GM23248 (cell line): ENCODE measurements at places on chromosomes 1 and 21. TPM values are rescaled to one million over a fixed set of nuclear protein-coding genes. Genes with fewer than 3 reads are reported as not detected.

- no peak for DNase-seq
Observed at GRCh38 chr1:178953034-178953433, 72.7 kb upstream of the FAM20B start.

GRCh38 chr1:217106231-217106901, 383.1 kb upstream of the ESRRG start:
- DNase-seq = no peak

The DDR2 gene
- total RNA-seq = 194 and 196 TPM in 2 replicates

DNA sequence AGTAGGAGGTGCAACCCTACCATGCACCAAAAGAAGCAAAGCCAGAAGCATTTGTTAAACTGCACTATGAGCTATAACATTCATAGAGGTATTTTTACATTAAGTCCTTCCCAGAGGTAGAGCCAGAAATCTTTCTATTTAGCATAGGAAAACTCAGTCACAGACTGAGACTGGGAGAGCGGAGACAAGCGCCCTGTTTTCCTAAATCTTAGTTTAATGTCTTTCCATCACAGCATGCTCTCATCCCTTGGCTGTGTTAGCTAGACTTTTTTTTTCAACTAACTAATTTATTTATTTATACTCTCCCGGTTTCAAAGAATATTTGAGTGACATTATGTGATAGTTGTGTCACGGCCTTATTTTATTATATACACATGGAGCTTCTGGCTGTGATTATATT, 304.1 kb downstream of the LMX1A start:
- DNase-seq = no peak

The C4BPA gene
- total RNA-seq = not detected in 2 replicates

GRCh38 chr1:74834261-74834660, 101.3 kb downstream of the TYW3 start:
- DNase-seq = no peak

The TLCD4 gene
- not detected in 2 replicates for total RNA-seq

The FCRL2 gene
- total RNA-seq = not detected in 2 replicates

- DNase-seq = peak; percentile 97
Observed at GRCh38 chr1:22739648-22740385, 29.2 kb downstream of the EPHB2 start.

The PTPRF gene
- total RNA-seq = 15.0 and 16.3 TPM in 2 replicates

DNA sequence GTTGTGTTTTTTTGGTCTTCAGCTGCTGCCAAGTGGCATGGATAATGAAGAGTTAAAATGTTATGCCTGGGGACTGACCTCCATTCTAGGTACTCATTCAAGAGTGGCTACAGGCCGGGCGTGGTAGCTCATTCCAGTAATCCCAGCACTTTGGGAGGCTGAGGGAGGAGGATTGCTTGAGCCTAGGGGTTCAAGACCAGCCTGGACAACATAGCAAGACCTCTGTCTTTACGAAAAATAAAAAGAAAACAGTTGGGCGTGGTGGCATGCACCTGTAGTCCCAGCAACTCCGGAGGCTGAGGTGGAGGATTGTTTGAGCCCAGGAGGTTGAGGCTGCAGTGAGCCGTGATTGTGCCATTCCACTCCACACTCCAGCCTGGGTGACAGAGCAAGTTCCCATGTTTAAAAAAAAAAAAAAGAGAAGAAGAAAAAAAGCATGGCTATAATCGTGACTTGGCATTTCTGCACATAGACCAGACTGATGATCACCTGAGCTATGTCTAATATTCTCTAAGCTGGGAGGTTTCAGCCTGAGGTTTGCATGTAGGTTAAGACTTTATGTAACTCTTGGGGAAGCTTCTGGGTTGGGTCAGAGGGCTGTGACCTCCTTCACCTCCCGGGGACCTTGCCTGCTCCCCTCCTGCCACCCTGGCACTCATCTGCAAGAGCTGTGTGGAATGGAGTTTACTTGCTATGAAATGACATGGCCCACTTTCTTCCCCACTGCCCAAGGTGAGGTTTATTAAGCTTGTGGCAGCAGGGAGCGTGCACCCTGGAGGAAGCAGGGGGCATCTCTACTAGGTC, 51.3 kb downstream of the DHRS3 start:
- no peak for DNase-seq

DNA sequence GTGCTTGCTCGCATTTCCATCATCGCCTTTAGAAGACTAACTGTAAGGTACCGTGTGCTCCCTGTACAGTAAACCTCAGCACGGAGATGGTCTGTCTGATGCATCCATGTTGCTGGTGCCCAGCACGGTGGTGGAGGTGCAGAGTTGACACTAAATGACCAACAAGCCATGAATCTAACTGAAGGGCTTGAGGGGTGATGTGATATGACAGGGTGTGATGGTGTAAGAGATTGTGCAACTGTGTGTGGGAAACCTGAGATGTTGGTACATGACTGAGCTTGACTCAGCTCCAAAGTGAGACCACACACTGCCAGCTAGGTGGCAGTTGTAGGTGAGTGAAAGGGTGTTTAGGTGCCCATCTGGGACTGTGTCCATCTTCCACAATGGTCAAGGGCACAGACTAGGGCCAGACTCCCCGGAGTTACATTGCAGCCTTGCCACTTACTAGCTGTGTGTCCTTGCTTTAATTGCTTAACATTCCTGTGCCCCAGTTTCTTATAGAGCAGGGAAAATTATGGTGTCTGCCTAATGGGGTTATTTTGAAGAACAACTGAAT, 21.4 kb downstream of the SLC2A1 start:
- peak; percentile 80 for DNase-seq

The RIPK4 gene
- total RNA-seq = 0.54 and 1.0 TPM in 2 replicates

DNA sequence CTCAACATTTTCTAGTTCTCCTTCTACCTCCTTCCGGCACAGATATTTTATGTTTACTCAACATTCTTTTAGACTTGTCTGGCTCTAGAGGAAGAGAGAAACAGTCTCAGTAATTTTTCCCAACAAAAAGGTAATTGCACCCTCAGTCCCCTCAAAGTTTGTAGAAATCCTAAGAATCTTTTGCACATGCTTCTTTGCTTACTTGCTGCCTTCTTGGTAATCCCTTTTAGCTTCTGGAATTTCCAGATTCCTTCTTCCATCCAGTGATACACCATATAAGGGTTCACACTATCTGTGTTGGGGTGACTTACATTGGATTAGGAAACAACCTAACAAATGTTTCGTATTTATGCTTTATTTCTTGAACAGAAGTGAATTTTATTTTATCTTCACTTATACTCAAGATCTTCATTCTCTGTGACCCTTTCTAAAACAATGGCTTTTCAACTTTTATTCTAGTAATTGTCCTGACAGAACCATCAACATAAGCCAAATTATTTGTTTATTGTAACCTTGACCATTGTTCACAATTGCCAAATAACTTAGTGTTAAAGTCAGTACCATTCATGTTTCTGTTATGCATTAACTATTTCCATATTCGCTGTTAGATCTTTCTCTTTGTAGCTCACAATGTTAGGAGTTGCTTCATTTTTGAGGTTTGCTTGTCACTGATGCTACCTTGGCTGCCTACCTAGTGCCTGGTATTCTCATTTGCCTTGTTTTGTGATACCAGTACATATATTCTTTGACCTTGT, 238.1 kb downstream of the HMCN1 start:
- peak; percentile 46 for DNase-seq

DNA sequence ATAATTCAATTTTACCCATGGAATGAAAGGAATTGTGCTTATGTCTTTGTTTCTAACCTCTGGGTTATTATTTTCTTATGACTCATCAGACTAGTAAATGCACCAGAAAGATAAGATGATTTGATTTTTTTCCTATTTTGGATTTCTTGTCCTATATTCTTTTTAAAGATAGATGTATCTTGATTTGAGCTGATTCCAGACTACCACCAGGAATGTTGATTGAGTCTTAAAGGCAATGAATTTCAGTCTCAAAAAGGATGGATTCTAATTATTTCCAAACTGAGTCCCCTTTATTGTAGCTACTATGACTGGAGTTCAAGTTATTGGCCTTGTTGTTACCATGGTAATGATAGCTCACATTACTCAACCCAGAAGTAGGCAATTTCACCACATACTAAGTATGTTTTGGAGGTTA, 95.8 kb upstream of the RGS4 start:
- DNase-seq = peak; percentile 90

The NR5A2 gene
- 0.13 and 0.65 TPM in 2 replicates for total RNA-seq

- DNase-seq = no peak
Observed at GRCh38 chr1:218255090-218255489, 30.0 kb upstream of the RRP15 start.

- DNase-seq = no peak
Observed at GRCh38 chr21:38988509-38989378, 183.0 kb downstream of the ETS2 start.

DNA sequence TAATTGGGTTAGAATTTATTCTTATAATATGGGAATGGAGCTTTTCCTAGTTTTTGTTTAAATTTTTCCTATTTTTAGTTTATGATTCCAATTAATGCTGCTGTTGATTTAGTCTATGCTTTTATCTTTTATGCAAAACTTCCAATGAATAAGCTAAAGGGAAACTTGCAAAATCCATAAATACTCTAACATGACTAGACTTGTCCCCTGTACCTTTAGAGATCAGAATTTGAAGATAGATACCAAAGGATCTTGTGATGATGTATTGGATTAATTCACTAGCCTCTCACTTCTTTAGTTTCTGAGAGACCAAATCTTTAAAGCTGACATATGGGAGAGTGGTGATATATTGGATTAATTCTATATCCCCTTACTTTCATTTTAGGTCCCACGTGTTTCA, 306.6 kb upstream of the PRMT6 start:
- no peak for DNase-seq

DNA sequence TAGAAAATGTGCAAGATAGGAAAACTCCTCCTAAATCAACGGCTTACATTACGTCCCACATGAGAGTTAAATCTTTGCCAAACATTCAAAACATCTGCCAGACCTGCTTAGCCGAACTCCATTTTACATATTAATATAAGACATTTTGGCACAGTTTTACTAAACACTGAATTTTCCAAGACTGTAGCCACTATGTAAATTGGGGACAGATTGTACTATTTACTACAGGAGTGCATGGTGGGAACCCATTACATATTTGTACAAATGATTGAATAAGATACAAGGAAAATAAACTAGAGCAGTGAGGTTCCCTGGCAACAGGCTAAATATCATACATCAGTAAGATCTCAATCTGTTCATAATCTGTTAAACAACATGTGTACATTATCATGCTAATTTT, 1234.4 kb downstream of the KCNT2 start:
- no peak for DNase-seq

The TMPRSS3 gene
- not detected in 2 replicates for total RNA-seq

The SH3BP5L gene
- 46.4 and 64.4 TPM in 2 replicates for total RNA-seq

- peak; percentile 79 for DNase-seq
Observed at GRCh38 chr1:38221006-38221649, 174.5 kb upstream of the POU3F1 start.

- DNase-seq = no peak
Observed at GRCh38 chr1:28046716-28047115, 41.7 kb downstream of the EYA3 start.

The COL6A1 gene
- 1,783 and 1,897 TPM in 2 replicates for total RNA-seq

DNA sequence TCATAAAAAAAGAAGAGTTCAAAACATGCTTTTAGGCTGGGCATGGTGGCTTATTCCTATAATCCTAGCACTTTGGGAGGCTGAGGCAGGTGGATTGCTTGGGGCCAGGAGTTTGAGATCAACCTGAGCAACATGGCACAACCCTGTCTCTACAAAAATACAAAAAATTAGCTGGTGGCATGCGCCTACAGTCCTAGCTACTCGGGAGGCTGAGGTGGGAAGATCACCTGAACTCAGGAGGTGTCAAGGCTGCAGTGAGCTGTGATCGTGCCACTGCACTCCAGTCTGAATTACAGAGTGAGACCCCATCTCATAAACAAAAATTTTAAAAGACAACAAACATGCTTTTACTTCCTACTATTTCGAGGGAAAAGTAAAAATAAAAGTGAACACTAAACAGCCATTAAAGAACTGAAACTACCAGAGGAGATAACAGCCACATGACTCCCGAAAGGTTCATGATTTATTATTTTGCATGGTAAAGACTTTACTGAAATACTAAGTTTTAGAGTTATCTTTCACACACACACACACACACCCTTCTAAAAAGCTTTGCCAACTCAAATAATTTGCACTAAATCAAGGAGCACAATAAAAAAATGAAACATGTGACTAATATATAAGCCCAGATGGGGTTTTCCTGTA, 48.1 kb downstream of the USP1 start:
- DNase-seq = no peak

The ICOSLG gene
- under 0.01 and 0.25 TPM in 2 replicates for total RNA-seq

GRCh38 chr1:7648761-7649384, 122.2 kb upstream of the VAMP3 start:
- DNase-seq = no peak

DNA sequence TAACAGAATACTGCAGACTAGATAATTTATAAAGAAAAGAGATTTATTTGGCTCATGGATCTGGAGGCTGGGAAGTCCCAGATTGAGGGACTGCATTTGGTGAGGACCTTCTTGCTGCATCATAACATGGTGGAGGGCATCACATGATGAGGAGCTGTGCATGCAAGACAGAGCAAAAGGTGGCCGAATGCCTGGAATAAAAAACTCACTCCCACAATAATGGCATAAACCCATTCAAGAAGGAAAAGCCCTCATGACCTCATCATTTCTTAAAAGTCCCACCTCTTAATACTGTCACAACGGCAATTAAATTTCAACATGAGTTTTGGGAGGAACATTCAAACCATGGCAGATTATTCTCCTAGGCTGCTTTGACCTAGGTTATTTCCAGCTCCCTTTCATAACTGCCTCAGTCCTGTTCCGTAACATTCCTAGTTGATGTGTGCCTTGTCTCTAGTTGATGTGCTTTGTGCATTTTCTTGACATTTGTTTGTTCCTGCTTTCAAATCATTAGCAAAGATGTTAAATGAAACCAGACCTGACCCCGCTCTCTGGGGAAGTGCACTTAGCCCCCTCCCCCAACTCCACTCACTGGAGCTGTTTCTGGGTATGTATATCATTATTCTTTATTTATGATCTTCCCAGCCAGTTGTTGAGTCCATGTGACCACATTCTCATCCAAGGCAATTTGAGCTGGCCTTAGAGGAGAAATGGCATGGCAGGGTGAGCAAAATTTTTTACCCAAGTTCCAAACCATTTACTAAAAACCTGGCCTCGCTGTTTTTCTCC, 148.5 kb downstream of the GDAP2 start:
- DNase-seq = no peak

DNA sequence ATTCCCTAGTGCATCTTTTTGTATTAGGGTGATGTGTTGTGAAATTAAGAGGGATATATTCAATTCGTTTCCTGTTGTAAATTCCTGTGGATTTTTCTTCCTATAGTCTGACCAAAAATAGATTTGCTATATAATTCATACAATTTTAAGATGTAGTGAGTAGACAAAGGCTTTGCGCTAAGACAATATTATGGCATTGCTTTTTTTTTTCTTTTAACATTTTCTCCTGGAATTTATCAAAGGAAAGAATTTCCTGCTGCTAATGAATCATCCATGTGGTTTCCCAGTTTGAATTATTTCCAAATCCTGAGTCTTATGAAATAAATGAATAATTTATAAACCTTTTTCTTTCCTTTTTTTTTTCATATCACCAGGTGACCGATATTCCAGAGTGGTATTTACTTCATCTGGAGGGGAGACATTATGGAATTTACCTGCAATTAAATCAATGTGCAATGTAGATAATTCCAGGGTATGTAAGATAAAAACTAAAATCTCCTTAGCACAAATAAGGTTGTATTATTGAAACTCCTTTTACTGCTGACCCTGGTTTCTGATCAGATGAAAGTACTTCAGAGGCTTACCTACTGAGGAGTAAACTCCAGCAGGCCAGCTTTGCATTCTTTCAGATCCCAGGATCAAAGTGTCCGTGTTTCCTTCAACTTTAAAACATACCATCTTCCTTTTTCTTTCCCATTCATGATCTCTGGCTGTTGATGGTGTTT, 148.4 kb downstream of the TLR5 start:
- peak; percentile 84 for DNase-seq

The PGM1 gene
- total RNA-seq = 118 and 128 TPM in 2 replicates

- DNase-seq = no peak
Observed at GRCh38 chr1:37570528-37571334, 14.0 kb downstream of the DNALI1 start.

The C1QC gene
- total RNA-seq = not detected in 2 replicates

The SH3D21 gene
- 5.6 and 14.4 TPM in 2 replicates for total RNA-seq
